ENCODE measurements at places on chromosomes 5 and 9.
A peak's percentile ranks its signal among the peaks of the same experiment; 100 is the strongest.

GRCh38 chr9:2755285-2755684 lies 38.0 kb downstream of the KCNV2 start:
- no peak for DNase-seq

- no peak for DNase-seq
Observed at GRCh38 chr9:15333376-15333881, 26.4 kb upstream of the TTC39B start.

- DNase-seq: no peak
Observed at GRCh38 chr5:176524138-176524537, 13.1 kb downstream of the RNF44 start.

DNA sequence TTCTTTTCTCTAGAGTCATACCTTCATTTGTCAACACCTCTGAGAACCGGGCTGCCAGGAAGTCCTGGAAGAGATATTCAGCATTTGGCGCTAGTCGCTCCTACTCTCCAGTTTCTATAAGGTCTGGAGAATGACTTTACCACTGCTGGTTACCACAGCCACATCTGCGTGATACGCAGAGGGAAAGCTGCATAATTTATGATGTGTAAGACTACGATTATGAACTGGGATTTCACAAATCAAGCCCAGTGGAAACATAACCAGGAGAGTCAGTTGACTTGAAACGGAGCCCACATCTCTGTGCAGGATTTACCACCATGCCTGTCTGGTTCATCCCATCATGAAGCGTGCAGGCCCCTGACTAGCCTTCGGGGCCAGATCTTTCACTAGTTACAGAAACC lies 72.6 kb downstream of the FGF1 start:
- no peak for DNase-seq

- no peak for DNase-seq
Observed at GRCh38 chr9:77811832-77812231, 163.7 kb upstream of the GNA14 start.

- no peak for DNase-seq
Observed at GRCh38 chr9:79741381-79741780, 169.6 kb downstream of the TLE4 start.

GRCh38 chr5:114449860-114450421 lies 88.1 kb downstream of the KCNN2 start:
- DNase-seq: peak; percentile 88

DNA sequence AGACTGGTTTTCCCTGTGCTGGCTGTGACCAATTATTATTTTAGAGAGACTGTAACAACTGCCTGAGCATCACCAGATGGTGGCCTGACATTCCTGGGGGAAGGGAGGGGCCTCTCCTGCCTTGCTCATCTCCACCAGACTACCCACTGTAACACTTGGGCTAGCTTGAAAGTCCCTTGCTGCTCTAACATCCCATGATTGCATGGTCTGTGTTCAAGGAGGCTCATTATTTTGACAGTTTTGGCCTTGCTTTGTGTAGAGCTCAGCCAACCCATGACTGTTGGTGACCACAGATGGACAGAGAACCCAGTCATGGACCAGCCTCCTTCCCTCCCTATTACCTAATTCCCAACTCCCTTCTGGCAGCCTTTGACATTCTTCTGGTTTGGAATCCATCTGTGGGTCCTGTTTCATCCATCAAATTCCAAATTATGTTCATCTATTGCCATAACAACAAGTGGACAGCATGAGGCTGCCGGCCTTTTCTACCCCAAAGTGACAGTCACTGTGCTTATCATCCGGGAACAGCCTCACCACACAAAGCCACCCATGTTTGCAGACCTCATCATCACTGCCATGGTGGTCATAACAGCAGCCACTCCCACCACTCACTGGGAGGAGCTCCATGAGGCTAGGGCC lies 49.0 kb upstream of the ICE1 start:
- DNase-seq: no peak

DNA sequence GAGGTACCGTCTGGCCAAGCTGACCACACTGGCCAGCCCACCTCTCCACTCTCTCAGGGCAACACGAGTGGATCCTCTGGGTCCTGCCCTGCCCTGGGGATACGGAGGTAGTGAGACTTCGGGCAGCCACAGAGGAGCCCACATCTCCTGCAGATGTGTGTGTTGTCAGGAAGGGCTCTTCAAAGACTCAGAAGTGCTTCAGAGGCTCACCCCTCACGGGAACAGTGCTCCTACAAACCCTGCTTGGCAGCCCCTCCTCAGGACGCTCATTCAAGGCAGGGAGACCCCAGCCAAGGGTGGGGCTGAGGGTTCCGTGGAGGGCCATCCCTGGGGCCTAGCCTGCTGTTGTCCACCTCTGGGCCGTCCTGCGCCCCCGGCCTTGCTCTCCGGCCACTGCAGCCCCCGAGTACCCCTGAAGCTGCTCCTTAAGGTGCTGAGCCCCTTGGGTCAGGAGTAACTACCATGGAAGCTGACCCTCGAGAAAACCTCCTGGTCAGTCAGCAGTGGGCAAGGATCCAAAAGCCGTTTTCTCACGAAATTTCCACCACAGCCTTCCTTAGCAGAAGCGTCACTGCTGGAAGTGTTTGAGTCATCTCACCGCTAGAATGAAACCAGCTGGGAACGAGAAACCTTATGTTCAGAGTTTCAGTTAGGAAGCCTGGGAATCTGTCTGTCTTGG lies 23.2 kb upstream of the LRRC14B start:
- no peak for DNase-seq

- no peak for DNase-seq
Observed at GRCh38 chr5:8332666-8333445, 463.9 kb downstream of the MTRR start.

DNA sequence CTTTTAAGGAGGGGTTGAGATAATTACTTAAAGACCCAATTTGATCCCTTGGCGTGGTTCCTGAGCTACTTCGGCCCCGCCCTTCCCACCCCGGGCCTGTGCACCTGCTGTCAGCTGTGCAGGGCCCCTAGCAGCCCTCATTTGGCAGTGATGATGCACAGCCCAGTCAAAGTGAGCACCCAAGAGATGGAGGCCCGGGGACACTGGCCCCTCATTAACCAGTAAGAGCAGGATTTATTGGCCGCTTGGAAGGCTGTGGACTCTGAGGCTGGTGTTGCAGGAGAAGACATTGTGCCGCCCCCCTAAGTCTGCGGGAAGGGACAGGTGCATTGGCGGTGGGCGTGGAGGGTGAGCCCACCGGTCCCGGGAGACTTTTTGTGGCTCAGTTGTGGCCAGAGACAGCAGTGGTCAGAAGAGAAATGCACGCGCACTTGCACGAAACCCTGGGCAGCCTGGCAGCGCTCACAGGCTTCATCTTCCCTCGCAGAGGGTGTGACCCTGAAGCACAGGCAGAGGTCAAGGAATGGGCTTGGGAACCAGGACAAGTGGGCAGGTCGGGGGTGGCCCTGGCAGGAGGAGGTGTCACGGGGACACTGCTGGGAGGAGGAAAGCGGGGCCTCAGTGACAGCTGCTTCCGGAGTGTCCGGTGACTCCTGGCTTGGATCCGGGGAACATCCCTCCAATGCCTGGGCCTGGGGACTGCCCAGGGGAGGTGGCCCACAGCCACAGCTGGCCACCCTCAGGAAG lies 74.0 kb upstream of the RXRA start:
- DNase-seq: no peak

- peak; percentile 57 for DNase-seq
Observed at GRCh38 chr9:35690294-35690613, 529 bp upstream of the TPM2 start.

DNA sequence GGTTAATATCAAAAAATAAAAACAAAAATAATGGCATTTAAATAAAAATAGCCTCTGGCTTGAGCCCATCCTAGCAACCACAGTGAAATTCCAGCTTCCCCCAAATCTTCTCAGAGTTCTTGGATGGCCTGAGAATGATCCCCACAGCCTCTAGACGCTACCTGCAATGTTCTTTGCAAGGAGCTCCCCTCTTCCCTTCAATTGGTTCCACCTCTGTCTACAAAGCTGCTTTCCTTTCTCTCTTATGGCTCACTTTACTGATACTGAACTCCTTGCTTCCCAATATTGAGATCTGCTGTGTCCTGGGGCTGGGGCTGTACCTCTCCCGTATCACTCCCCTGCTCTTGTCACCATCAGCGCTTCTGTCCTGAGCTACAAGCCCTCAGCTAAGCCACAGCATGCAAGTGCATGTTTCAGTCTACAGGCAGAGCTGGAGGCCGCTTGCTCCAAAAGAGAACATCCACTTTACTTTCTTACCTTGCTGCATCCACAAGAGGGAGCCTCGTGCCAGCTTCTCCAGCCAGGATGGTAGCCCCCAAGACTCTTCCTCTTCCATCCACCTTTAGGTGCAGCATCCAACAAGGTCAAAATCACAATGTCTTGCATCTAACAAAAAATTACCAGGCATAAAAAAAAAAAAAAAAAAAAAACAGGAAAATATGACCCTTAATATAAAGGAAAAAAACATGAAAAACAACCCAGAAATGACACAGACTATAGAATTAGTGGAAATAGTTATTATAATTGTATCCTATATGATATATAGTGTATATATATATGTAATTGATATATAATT lies 57.4 kb upstream of the PRSS3 start:
- DNase-seq: no peak

DNA sequence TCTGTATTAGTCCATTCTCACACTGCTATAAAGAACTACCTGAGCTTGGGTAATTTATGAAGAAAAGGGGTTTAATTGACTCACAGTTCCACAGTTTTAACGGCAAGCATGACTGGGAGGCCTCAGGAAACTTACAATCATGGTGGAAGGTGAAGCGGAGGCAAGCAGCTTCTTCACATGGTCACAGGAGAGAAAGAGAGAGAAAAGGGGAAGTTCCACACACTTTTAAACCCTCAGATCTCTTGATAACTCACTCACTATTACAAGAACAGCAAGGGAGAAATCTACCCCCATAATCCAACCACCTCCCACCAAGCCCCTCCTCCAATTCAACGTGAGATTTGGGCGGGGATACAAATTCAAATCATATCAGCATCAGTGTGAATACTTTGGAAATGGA lies 133.4 kb upstream of the SLC30A5 start:
- no peak for DNase-seq

DNA sequence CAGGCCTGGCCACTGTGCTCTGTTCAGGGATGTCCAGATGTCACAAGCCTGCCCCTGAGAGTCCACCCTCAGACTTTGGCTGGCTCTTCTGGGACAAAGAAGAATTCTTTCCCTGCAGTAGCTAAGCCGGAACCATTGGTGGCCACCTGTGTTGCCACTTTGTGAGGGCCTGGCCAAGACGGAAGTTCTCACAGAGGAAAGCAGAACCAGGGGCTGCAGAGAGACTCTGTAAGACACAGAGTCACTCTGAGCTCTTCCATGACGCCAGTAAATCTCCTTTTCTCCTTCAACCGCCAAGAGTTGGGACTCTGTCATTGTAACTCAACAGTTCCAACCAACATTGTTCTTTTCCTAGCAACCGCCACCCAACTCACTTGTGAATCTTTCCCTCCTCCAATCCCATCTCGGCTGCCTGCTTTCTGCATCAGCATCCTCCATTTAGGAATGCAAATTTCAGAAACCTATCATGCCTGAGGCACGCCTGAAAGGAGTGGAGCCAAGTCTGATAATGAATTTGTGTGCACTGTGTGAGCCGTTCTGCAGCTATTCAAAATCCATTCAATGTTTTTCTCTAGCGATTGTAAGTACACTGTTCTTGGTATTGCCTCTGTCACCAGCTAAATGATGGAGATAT lies 37.8 kb upstream of the ATP6V1G1 start:
- no peak for DNase-seq

DNA sequence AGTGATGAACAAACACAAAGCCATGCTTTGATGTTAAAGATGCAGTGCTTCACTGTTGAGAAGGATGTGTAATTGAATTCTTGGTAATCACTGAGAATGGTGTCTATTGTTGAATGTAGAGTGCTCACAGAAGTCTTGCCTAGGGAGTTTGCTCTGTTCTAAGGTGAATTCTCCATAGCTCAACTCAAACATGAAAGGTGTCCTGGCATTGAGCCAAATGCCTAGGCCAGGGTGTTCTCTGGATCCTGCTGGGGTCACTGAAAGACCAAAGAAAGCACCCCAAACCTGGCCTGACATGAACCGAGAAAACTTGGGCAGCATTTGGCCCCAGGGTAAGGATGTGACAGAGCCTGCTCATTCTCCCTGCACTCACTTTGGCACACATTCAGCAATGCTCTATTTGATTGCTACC lies 217.3 kb downstream of the ARL15 start:
- no peak for DNase-seq

DNA sequence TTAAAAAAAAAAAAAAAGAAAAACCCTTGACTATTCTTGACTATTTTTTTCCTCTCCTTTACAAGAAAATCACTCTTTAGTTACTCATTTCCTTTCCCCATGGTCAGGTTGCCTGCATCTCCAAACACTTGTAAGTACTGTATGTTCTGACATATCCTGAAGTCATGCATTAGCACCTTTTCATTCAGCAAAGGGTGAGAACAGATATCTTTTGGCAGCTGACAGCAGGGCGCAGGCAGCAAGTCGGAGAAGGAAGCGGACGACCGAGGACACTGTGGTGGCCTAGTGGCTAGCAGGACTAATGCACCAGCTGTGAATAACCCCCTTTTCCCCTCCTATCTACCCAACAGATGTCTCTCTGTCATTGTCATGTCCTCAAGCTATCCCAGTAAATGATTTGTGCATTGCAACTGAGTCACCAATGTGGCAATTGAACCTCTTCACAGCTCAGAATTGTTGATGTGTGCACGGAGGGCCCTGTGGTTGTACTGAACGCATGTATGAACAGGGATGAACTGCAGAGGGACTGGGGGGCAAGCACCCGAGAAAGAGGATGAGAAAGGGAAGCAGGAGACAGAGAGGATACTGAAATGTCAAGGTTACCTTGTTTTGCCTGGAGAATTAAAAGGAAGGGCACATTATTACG lies 996.0 kb upstream of the ARRDC3 start:
- DNase-seq: peak; percentile 50

DNA sequence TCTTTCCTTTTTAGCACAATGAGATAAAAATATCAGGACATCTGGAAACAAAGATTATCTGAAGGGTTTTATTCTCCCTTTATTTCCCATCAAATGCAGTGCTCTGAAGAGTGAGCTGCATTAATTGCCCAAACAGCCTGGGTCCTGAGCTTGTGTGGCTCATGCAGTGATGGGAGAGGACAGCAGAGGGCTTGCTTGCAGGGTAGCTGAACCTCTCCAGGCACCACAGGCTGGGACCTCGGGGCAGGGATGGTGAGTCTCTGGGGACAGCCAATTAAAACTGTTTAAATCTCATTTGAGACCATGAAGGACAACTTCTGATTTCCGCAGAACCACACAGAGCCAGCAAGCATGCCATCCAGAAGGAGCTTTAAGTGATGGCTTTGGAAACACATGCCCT lies 71.2 kb downstream of the PLAC8L1 start:
- no peak for DNase-seq
